Hematopoietic multipotent progenitor cell (in vitro differentiated cells): ENCODE measurements at places on chromosomes 4 and X. TPM values are rescaled to one million over a fixed set of nuclear protein-coding genes. Genes with fewer than 3 reads are reported as not detected.

ANAPC4 gene
- total RNA-seq = 10.2 TPM

DNA sequence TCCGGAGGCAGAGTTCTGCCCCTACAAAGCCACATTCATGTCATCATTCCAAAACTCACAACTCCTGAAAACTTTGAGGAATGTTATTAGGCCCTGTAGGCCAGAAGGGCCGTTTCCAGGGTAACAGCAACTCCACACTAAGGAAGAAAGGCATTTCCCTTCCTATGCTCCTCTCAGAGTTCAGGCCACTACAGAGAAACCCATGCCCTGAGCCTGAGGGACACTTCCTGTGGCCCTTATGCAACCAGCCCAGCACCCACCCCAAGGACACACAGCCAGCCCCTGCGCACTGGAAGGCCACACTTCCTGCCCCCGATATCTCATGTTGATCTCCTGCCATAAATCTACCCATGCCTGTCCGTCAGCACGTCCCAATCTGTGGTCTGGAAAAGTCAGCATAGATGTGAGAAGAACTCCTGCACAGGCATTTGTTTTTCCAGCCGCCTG lies 289.3 kb downstream of the BCOR start:
- no peak for DNase-seq

- DNase-seq = no peak
Observed at GRCh38 chr4:147833254-147833653, 101.4 kb downstream of the ARHGAP10 start.

DNA sequence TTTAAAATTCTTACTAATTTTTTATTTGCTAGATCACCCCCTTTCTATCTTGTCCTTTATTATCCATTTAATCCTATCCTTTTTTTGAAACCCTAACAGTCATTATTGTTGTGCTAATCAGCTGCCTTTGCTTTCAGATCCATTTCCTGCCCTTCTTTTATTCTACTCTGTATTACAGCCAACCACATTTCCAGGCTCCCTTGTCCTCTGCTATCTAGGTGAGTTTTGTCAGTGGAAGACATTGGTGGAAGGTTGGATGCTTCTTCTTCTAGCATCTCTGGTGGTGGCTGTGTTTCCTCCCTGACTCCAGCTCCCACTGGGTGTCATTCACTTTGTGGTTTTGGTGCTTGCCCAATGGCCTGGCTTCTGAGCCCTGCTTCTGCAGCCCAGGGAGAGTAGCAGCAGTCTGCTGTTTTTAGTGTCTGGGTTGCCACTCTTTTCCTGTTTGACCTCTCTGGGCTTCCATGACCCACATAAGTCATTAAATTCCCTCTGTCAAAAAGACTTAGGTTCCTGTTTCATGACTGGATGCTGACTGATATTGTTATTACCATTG lies 225.2 kb upstream of the PGRMC2 start:
- no peak for DNase-seq

GRCh38 chrX:155645180-155645579 lies 32.4 kb upstream of the TMLHE start:
- DNase-seq = no peak

DNA sequence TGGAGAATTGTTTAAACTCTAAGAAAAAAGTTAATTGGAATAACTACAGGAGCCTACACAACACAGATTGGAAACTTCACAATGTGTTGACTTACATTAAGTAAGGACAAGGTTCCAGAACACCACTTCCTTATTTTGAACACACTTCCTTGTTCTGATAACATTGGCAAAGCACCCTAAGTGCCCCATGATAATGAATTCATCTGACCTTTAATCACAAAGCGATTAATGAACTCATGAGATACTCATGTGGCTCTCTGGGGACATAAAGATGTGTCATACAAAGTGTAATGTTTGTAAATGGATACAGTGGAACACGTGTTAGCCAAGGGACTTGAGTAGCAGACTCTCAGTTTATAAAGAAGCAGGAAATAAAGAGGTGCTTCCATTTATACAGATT lies 69.0 kb upstream of the ATOH1 start:
- no peak for DNase-seq

ING2 gene
- 14.0 TPM for total RNA-seq

DACH2 gene
- not detected for total RNA-seq

PAGE2B gene
- not detected for total RNA-seq

DNA sequence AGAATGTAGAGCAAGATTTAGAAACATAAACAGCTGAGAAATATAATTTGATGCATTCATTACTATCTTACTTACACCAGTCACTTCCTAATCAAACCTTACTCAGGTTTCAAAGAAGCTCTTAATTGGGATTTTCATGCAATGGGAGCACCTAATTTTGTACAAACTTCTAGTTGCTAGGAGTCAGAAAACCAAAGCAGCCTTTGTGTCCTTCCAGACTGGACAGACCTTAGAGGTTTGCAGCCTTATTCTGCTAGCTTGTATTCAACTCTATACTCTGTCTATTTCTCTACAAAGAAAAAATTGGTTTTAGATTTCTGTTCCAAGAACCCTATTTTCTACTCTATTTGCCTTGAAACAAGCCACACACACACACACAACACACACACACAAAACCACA lies 19.4 kb downstream of the GABRA2 start:
- no peak for DNase-seq

GC gene
- total RNA-seq = not detected
